NCI-H1048 (cell line): ENCODE measurements at places on chromosomes 11 and 22.
A peak's percentile ranks its signal among the peaks of the same experiment; 100 is the strongest.

DNA sequence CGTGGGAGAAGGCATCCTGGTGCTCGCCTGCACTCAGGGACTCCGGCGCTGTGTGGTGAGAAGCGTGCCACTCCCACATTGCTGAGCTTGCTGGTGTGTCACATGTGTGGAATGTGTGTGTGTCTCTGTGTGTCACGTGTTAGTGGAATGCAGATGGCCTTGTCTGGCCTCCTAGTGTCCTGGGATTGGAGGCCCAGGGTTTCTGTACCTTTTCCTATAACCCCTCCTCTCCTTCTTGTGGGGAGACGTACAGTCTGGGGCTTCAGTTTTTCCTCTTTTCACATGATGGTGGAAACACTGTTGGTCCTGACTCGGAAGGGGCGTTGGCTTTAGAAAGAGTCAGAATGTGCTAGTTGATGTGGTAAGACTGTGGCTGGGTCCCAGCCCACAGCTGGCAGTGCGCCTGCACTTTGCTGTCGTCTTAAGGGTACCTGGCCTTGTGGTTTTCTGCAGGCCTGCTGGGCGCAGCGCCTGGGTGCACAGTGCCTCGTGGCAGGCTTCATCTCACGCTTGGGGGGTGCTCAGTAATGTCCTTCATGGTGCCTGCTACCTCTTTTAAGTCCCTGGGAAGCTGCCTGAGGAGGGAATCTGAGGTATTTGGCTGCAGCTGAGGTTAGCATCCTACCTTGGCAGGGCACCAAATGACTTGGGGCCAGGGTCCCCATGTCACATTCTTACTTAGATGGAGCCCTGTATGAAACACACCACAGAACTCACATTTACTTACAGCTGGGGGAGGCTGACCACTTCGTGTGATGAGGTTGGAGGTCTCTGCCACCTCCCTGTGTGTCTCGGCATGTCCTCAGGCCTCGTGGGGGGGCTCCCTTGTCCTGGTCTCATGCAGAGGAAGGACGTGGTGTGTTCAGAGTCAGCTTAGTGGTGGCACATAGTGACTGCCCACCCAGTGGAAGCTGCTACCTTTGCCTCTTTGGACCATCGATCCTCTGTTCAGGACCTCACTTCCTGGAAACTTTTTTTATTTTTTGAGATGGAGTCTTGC is 61.9 kb downstream of the MED15 start:
- DNase-seq, result no peak

- no peak for DNase-seq
These were observed 75.8 kb downstream of the GGTLC2 start for GRCh38 chr22:22720201-22720723.

GRCh38 chr11:104327861-104328511 is 164.0 kb upstream of the PDGFD start:
- DNase-seq, result no peak

GRCh38 chr11:132312701-132313111 is 942.3 kb downstream of the NTM start:
- DNase-seq, result no peak

- no peak for DNase-seq
These were observed 26.7 kb downstream of the SYT9 start for GRCh38 chr11:7278314-7278917.

DNA sequence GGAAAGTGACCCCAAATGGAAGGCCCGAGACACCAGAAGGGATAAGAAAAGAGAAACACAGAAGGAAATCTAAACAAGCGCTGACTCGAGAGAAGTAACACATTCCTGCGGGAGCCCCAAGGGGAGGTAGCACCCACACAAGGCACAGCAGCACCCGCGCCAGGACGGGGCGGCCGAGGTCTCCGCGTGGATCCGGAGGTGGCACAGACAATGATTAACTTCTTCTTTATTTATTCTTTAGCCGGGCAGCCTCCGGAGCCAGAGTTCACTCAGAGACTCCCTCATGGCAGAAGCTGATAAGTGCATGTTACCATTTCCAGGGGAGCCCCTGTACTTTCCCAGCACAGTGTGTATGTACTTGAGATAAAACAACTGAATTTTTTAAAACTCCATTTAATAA is 5.1 kb downstream of the TOLLIP start:
- no peak for DNase-seq

- DNase-seq, result no peak
These were observed 438 bp downstream of the ZW10 start for GRCh38 chr11:113773092-113773415.

DNA sequence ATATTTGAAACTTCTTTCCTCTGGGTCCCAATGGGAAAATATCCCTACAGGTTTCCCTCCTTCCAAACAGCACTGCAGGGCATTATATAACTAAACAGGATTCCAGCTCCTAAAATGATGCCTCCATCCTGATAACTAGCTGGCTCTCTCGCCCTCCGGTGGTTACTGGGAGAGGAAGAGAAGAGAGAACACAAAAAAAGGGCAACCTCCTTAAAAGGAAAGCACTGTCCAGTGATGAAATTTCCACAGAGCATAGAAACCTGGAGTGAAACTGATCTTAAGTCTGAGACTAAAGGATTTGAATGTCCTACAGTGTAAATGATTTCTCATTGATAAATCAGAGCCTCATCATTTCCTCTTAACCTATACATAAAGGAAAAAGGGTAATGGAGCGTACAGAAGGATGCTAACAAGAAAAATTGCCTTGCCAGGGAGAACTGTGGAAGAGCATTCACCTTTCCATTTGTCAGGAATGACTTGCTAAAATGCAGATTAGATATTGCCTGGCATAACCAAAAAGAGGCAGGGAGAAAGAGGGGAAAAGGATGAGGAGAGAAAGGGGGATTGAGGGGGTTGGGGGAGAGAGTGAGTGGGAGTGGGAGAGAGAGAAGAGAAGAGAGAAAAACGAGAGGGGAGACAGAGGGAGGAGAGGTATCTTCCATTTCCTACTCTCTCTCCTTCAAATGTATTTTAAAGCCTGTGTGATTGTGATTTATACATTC is 121.3 kb downstream of the APOL5 start:
- no peak for DNase-seq

GRCh38 chr22:46660604-46661201 is 40.5 kb downstream of the GRAMD4 start:
- no peak for DNase-seq

DNA sequence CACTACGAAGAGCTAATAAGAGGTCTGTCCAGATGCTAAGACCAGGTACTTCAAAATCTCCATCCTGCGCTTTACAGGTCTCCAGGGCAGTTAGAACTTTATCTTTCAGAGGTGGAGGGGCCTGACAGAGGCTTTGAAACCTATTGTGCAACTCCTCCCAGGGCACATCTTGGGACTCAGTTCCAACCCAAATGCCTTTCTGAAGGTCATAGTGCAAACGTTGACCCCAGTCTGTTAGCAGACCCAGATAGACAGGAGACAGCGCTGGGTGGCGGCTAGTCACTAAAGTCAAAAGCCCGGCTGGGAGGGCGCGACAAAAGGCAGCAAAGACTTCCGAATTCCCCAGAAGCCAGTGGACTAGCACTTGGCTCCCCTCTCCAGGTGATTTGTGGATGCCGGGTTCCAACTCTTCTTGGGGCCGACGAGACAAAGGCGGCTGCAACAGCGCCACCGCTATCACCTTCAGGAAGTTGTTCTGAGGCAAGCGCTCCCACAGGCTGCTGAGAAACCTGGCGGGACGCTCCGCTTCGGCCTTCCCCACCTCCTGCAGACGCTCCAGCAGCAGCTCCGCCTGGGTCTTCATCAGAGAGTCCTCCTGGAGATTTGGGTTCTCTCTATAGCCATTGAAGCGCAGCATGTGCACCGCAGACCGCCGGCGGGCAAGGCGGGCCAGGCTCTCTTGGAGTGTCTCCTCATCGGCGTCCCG is 728 bp downstream of the FANCF start:
- DNase-seq, result peak; percentile 28
